ENCODE measurements at places on chromosomes 3 and 15.

DNA sequence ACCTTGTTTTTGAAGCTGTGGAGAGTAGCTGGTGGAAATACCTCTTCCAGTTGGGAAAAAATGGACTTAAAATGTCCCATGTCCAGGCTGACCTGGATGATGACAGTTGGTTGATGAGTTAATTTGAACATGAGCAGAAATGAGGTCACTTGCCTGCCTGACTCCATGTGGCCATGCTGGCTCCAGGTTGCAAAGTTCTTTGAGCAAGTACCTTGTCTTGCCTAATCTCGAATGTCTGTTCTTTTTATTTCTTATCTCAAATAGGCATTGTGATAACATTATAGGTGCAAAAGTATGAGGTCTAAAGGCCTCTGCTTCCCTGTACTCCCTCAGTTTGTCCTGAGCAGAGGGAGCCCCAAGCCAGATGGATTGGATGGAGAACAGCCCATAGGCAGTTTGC lies 9.0 kb downstream of the MAPKBP1 start:
- no peak for DNase-seq

DNA sequence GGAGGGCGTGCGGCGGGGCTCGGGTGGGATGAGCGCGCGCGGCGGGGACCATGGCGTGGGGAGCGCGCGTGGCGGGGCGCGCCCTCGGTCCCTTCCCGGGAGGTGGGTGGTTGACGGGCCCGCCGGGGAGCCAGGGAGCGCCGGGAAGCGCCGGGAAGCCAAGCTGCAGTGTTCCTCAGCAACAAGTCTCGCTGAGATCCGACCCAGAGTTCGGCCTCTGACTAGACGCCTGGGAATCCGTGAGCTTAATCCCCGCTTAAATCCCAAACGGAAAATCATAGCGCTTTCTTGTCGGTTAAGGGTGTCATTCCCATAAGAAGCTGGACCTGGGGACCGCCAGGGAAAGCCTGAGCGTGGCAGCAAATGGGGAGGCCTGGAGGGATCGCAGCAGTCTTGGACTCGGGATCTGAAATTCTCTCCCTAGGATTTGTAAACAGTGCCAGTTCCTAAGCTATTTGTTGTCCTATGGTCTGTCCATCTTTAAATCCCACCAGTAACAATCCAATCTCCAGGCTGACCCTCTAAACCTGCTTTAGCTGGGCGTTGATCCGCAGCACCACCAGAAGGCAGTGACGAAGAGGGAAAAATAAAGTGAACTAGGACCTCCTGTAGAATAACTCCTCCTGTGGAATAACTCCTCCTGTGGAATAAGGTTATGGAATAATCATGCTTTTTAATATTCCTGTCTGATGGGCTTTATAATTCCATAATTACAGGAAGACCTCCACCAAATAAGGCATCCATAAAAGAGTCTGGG lies 570 bp upstream of the NEDD4 start:
- DNase-seq = no peak

DNA sequence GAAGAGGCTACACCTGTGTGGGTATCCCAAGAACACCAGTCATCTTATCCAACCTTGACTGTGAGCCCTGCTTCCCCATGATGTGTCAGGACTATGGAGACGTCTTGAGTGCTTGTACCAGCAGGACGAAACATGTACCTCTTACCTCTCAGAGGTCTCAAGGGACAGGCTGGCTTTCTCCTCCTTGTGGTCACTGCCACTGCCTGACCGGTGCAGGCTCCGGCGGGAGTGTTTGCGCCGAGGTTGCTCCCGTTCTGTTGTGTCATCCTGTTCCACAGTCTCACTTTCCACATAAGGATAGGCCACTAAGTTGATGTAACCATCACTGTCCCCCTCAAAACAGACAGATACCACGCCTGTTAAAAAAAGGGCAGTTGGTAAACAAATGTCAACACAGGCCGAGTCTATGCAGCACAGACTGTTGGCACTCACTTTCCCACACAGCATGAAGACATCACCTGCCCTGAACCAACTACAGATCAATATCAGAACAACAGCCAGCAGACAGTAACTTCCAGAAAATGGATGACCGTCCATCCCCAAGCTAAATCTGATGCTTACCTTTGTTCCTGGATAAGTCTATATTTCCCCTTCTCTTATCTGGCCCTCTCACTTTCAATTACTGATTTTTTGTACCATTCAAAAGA lies 14.4 kb upstream of the GMPPB start:
- no peak for DNase-seq

DNA sequence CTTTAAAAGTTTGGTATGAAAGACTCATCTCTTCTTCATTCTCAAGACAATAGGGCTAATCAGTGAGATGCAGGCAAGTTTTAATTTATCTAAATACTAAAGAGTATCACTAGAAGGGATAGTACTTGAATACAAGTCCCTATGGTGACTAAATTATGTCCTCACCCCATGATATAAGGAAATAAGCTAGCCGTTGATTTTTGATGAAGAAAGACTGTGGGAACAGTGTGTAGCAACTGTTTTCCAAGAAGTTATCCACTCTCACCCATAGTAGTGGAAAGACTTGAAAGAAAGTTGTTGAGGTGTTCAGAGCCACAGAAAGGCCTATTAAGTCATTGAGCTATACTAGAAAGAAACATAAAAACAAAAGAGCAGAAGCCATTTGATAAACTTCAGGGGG lies 36.7 kb downstream of the PIK3CA start:
- DNase-seq = no peak

DNA sequence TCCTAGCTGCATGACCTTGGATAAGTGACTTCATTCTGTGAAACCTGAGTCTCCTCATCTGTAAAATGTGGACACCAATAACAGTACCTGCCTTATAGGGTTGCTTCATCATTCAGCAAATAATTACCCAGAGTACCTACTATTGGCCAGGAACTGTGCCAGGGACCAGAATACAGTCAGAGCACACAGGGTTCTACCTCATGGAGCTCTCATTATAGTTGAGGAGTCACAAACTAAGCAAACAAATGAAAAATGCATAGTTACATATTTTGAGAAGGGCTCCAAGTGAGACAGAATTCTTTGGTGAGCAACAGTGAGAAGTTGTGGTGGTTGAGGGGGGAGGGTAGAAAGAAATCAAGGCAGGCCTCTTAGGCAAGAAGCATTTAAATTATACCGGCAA lies 308.6 kb upstream of the WNT5A start:
- no peak for DNase-seq

GRCh38 chr15:56174649-56175048 lies 69.0 kb downstream of the RFX7 start:
- DNase-seq = no peak

- no peak for DNase-seq
These were observed 213.9 kb upstream of the PFN2 start for GRCh38 chr3:150184426-150185071.

DNA sequence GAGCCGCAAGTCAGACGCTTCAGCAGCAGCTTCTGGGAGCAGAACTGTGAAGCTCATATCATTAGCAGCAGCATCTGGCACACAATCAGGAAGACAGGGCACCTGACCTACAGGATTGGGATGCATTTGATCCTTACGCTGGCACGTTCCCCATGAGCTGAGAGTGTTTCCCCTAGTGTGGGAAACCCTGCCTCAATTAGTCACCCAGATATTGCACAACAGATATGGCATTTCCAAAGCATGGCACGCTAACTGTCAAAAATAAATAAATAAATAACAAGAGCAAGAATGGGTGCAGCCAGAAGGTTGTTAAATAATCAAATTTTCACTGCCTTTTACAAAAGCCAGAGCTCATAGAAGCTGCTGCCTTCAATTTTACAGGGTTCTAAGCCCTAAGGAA lies 189.6 kb upstream of the THBS1 start:
- DNase-seq = no peak

DNA sequence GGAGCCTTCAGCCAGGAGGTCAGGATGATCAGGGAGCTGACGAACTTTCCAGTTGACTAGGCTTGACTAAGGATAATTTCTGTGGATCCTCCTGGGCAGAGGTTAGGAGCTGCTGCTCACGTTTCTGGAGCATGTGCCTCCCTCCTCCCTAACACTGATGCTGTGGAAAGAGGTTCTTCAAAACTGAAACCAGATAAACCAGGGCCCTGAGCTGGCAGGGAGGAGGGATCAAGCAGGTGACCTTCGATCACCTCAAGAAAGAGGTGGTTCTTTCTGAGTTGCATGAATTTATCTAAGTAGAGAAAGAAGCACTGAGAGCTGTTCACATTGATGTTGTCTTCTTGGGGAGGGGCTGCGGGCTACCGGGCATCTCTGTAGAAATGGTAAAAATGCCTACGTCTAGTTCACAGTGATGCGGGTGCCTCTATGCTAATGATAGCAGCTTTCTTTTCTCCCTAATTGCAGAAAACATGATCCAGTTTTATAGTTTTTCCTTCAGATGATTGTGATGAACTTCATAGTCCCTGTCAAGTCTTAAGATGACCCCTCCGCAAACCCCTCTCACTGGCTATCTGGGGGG lies 332.7 kb upstream of the LRRFIP2 start:
- no peak for DNase-seq

- DNase-seq = no peak
These were observed 61.3 kb downstream of the UBE2E2 start for GRCh38 chr3:23264413-23264812.

GRCh38 chr3:148845756-148846395 lies 18.3 kb downstream of the CPB1 start:
- DNase-seq = no peak

DNA sequence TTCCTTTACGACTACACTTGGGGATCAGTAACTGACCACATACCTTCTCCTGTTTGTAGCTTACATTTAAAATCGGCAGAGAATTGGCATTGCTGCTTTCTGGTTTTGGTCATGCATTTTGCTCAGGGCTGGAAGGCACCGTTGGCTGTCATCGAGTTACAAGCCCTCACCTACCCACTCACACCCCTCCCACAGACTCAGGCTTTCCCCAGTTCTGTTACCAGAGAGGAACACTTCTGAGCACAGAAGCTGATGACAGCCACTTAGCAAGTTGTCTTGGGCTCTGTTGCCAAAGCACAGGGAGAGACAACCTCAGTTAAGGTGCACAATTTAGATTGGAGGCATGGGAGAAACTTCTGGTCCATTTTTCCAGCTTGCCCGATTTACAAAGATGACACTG lies 204.8 kb upstream of the TOPAZ1 start:
- DNase-seq = no peak

DNA sequence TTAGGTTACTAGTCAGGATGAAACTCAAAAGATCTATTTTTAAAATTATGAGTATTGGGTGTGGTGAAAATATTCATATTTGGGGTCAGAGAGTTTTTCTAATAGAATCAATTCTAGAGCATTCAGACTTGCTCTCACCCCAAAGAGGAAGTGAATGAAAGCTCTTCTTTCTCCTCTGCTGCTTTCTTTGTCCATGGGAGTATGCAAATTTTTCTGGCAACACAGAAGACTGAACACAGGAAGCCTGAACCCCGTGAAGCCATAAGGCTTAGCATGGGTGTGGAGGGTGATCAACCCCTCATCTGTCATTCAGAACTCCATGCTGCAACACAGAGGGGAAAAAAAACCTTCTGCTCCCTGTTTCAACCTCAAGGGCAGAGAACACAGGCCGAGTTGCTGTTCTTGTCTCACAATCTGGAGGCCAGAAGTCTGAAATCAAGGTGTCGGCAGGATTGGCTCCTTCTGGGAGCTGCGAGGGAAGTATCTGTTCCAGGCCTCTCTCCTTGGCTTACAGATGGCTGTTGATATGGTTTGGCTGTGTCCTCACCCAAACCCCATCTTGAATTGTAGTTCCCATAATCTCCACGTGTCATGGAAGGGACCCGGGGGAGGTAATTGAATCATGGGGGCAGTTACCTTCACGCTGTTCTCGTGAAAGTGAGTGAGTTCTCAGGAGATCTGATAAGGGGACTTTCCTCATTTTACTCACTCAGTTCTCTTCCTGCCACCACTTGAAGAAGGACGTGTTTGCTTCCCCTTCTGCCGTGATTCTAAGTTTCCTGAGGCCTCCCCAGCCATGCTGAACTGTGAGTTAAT lies 33.7 kb upstream of the CD47 start:
- DNase-seq = no peak

- DNase-seq = no peak
These were observed 108.5 kb downstream of the FILIP1L start for GRCh38 chr3:100005665-100006393.

DNA sequence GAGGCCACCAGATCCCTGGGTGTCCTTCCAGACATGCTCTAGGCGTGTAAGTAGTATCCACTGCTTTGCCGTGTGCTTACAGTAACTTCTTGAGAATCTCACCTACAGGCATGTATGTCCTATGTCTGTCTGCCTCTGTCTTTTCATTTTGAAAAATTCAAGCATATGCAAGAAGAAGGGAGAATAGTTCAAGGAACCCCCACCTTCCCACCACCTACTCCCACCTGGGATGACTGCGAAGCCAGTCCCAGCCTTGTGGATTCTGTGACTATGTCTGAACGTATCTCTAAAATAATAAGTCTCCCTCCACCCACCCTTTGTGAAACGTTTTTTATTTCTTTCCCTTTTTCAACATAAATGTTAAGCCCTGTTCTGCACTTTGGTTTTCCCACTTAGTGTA lies 15.0 kb downstream of the CHST13 start:
- no peak for DNase-seq

DNA sequence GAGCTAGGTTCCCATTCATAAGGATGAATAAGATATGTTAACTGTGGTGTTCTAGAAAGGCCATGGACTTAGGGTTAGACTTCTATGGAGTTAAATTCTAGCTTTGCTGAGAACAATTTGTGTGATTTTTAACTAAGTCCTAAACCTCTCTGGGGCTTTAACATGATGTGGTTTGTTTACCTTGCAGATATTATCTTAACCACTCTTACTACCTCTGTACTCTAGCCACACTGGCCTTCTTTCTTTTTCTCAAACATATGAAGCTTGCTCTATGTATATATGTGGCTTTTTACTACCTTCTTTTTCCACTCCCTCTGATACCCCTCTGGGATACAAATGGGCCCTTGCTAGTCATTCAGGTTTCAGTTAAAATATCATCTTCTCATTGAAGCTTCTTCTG lies 108.4 kb downstream of the ZNF609 start:
- DNase-seq = no peak

DNA sequence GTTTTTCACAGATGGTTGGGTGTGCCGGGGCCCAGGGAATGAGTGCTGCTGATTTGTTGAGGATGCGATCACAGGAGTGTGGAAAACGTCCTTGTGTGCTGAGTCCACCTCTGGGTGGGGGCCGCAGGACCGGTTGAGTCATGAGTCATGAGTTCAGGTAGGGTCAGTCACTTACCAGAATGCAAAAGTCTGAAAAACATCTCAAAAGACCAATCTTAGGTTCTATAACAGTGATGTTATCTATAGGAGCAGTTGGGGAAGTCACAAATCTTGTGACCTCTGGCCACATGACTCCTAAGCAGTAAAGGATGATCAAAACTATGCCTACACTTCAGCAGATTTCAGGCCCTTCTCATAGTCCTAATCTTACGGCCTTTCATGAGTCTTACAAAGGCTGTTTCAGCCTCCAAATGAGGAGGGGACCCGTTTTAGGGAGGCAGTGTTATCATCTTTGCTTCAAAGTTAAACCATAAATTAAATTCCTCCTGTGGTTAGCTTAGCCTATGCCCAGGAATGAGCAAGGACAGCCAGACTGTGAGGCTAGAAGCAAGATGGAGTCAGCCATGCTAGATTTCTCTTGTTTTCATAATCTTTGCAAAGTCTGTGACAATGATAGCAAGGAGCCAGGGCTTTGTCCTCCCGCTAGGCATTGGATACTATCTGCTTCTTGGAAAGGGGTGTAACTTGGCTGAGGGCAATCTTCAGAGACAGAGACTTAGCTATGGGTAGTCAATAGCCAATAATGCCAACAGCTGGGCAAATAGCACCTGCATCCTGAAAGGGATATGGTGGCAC lies 30.6 kb upstream of the PIAS1 start:
- no peak for DNase-seq

All from prostate gland (tissue), 2 donors.